ENCODE measurements at places on chromosomes 1 and 21. TPM values are rescaled to one million over a fixed set of nuclear protein-coding genes. Genes with fewer than 3 reads are reported as not detected.

DNA sequence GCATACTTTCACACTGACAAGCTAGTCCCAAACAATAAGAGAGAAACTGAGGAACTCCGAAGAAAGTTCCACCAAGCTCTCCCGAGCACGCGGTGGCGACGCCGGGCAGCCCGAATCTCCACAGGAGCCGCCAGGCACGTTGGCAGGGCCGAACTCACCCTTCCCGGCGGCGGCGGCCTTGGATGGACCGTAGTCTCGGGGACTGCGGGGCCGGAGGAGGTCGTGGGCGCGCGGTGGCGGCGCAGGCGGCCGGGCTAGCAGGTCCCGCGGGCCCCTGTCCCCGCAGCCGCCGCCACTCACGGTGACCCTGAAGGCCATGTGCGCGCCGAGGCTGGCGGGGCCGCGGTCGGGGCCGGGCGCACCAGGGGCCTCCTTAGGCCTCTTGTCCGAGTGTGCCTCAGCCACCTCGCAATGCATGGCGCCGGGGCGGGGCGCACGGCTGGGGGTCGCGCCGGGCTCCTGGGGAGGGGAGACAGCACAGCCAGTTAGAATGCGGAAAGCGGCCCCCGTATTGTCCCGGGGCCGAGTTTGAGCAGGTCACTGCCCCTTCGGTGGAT, 1.2 kb downstream of the GLIS1 start:
- DNase-seq = peak; percentile 80

- no peak for DNase-seq
Observed at GRCh38 chr1:51570063-51570710, 46.7 kb upstream of the OSBPL9 start.

Gene ZNF593OS
- not detected for total RNA-seq

Gene GJA9
- total RNA-seq = not detected

Gene PRR9
- not detected for total RNA-seq

GRCh38 chr1:108034396-108034795, 69.4 kb upstream of the VAV3 start:
- DNase-seq = no peak

- no peak for DNase-seq
Observed at GRCh38 chr1:66237042-66237441, 296.9 kb upstream of the SGIP1 start.

- peak; percentile 5 for DNase-seq
Observed at GRCh38 chr1:77322061-77322900, 40.5 kb downstream of the AK5 start.
